Stimulated activated effector memory CD8-positive, alpha-beta T cell treated with anti-CD3 and anti-CD28 coated beads, Interleukin-12 subunit alpha, Interleukin-12 subunit beta, amount 100 ng/mL, for 72 hours (primary cell): ENCODE measurements at places on chromosomes 2 and 18.

GRCh38 chr18:62026586-62026985, 133.8 kb upstream of the RNF152 start:
- DNase-seq, result no peak

DNA sequence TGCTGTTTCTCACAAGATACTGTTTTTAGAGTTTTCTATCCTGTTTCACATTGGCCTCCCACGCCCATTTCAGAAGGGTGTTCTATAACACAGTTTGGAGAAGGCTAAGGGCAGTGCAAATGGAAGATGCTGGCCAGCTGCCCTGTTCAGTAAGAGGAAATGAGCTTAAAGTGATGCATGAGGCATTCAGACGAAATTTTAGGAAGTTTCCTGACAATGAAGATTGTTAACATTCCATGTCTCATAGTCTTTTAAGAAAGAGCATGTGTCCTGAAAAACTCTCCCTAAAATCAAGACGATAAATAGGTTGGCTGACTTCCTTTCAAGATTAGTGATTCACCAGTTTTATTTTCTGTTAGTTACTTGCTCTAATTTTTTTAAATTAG, 484.2 kb upstream of the NRP2 start:
- no peak for DNase-seq

GRCh38 chr18:77223653-77224052, 26.0 kb upstream of the GALR1 start:
- no peak for DNase-seq

GRCh38 chr18:11845654-11846053, 5.6 kb upstream of the CHMP1B start:
- DNase-seq, result no peak

DNA sequence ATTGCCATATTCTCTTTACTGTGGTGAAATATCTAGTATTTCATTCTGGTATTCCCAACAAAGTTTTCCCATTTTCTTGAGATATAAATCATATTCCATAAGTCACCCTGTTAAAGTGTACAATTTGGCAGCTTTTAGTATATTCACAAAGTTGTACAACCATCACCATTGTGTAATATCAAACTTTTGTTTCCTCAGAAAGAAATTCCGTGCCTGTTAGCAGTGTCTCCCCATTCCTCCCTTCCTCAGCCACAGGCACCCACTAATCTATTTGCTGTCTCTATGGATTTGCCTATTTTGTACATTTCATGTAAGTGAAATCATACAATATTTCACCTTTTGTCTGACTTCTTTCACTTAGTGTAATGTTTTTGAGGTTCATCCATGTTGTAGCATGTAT, 19.7 kb downstream of the NCOA1 start:
- no peak for DNase-seq

GRCh38 chr2:96830044-96830562, 13.7 kb downstream of the ANKRD23 start:
- no peak for DNase-seq

GRCh38 chr2:70084973-70085710, 2.1 kb upstream of the PCBP1 start:
- DNase-seq, result no peak

- no peak for DNase-seq
Observed at GRCh38 chr2:46050489-46050888, 246.7 kb upstream of the EPAS1 start.

DNA sequence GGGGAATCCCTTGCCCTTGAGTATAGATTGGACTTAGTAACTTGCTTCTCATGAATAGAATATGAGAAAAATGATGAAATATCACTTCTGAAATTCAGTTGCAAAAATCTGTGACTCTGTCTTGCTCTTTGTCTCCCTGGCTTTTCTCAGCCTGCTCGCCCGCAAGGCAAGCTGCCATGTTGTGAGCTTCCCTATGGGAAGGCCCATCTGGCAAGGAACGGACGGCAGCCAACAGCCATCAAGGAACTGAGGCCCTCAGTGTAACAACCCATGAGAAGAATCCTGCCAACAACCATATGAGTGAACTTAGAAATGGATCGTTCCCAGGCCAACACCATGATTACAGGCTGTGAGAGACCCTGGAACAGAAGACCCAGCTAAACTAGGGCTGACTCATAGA, 58.4 kb upstream of the PGAP1 start:
- no peak for DNase-seq

DNA sequence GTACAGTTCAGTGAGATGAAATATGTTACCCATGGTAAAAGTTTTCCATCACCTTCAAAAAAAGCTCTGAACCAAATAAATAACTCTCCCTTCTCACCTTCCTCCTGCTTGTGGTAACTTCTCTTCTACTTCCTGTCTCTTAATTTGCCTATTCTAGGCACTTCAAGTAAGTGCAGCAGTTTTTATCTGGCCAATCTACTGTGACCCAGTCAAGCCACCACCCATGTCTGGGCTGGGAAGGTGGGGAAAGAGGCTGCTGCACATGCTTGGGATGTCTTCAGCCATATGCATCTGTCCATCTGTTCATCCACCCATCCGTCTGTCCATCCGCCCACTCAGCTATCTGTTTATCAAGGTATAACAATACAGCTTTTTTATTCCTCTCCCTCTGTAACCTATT, 31.6 kb downstream of the ZNF532 start:
- no peak for DNase-seq

DNA sequence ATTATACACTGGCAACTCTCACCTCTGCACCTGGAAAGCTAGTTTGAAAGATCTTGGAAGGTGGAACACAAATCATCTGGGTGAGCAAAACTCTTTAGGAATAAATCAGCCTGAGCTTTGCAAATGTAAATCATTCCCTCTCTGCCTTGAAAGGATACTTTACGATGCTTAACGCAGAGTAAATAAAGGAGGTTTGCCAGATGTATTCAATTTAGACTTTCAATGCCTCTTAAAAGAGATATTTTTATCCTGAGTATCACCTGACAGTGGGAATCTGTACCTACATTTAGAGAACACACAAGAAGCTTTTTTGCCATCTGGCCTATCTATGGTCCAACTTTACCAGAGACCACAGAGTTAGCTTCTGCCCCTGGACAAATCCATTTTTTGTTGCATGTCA, 983.2 kb upstream of the CDH2 start:
- no peak for DNase-seq

DNA sequence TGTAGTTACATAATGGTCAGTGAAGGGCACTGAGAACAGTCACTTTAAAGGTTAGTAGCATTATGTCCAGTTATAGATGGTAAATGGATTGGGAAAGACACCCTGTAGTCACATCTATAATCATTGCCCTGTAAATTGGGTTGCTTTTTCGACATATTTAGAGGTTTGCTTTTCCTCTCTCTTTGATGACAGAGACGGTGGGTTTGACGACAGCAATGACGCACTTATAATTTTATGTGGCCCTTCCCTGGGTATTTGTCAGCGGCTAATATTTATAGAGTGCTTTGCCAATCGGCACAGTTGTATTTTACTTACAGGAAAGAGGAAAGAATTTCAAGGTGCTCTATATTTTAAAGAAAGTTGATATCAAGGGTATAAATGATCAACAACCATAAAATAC, 2.8 kb downstream of the CPS1 start:
- no peak for DNase-seq

- no peak for DNase-seq
Observed at GRCh38 chr2:102442967-102443828, 20.2 kb downstream of the IL18RAP start.

- DNase-seq, result no peak
Observed at GRCh38 chr2:12430407-12431133, 286.2 kb upstream of the TRIB2 start.

DNA sequence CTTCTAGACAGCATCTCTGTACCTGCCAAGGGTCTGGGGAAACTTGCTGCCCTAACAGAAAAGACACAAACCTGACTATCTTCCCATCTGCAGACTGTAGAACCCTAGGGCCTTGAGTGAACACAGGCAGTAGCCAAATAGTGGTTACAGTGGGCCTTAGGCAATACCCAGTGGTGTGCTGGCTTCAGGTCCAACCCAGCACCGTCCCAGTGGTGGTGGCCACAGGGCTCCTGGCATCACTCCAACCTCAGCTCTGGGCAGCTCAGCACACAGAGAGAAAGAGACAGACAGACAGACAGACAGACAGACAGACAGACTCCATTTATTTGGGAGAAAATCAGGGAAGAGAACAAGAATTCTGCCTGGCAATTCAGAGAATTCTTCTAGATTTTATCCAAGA, 29.3 kb upstream of the UPP2 start:
- DNase-seq, result no peak

GRCh38 chr2:175964195-175964594, 37.9 kb downstream of the LNPK start:
- DNase-seq, result no peak

- no peak for DNase-seq
Observed at GRCh38 chr18:25097569-25098056, 254.4 kb downstream of the ZNF521 start.

GRCh38 chr2:197677483-197677882, 2.1 kb upstream of the RFTN2 start:
- DNase-seq, result no peak

DNA sequence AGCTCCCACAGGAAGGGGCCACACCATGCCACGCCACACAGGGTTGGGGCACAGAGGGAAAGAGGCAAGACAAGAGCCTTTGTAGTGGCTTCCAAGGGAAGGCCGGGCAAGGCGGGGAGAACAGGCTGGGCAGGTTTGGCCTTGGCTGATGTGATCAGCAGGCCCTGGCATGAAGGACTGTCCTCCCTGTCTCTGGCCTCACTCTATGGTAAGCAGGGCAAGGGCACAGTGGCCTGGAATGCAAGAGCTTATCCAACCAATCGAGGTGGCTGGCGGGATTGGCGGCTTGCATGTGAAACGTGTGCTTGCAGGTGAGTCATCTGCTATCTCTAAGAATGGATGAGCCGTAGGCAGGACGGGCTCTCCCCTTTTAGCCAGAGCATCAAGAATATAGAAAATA, 6.4 kb upstream of the ATP9B start:
- DNase-seq, result no peak

GRCh38 chr2:98507461-98507860, 62.8 kb downstream of the INPP4A start:
- DNase-seq, result no peak

GRCh38 chr18:35549564-35549963, 32.0 kb upstream of the GALNT1 start:
- DNase-seq, result no peak

GRCh38 chr2:113206251-113206650, 32.5 kb downstream of the PSD4 start:
- DNase-seq, result no peak

GRCh38 chr2:178328037-178328436, 122.9 kb downstream of the PRKRA start:
- no peak for DNase-seq

DNA sequence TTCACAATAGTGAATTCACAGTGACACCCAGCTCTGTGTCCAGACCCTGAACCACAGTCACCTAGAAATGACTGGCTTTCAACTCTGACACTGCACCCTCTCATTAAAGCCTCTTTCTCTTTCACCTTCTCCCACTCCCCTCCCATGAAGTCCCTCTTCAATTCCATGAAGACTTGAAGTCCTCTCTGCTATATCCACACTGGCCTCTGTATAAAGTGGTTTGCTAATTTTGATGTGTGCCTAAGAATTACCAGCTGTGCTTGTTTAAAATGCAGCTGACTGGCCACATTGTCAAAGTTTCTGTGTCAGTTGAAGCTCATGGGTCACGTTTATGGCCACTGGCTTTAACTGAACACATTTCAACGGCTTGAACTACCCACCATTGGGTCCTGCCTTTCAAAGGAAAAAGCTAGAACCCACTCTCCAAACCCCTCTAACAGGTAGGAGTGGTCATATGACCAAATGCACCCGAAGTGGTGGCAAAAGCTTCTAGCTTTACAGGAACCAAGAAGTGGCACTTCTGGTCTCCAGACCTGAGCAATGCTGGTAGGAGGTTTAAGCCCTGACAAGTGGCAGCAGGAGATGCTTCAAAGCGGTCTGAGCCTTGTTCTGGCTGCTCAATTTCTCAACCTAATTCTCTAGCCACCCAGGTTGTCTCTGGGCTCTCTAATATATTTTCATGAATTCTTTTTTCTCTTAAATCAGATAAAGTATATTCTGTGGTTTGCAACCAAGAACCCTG, 34.2 kb downstream of the B4GALT6 start:
- DNase-seq, result no peak

GRCh38 chr2:239770246-239770639, 254.9 kb downstream of the NDUFA10 start:
- DNase-seq, result no peak

- DNase-seq, result no peak
Observed at GRCh38 chr2:108858894-108859293, 72.3 kb downstream of the CCDC138 start.

- DNase-seq, result no peak
Observed at GRCh38 chr18:8780227-8780626, 74.9 kb downstream of the MTCL1 start.

DNA sequence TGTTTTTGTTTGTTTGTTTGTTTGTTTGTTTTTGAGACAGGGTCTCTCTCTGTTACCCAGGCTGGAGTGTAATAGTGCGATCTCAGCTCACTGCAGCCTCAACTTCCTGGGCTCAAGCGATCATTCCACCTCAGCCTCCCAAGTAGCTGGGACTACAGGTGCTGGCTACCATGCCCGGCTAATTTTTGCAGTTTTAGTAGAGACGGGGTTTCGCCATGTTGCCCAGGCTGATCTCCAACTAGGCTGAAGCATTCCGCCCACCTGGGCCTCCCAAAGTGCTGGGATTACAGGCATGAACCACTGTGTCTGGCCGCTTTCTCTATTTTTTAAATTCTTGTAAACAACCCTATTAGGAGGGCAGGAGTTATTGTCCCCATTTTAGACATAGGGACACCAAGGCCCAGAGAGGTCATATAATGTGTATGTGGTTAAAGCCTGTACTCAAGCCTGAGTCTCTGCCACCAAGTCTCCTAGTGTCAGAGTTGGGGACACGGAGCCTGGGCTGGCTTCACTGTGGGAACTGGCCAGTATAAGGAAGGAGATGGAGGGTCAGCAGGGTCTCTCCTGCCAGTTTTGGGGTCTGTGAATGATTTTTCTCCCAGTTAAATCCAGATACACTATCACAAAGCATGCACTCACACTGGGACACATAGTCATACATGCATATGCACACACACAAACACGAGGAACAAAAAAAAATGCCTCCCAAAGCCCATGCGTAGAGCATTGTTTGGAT, 27.5 kb upstream of the MCFD2 start:
- DNase-seq, result no peak

- no peak for DNase-seq
Observed at GRCh38 chr18:66558773-66559172, 45.1 kb downstream of the CDH19 start.

- no peak for DNase-seq
Observed at GRCh38 chr18:8654503-8655451, 45.5 kb downstream of the RAB12 start.

GRCh38 chr2:30947686-30948085, 140.4 kb upstream of the CAPN13 start:
- DNase-seq, result no peak

- DNase-seq, result no peak
Observed at GRCh38 chr2:191869781-191870180, 22.9 kb upstream of the CAVIN2 start.

GRCh38 chr2:111149882-111150455, 29.3 kb downstream of the BCL2L11 start:
- no peak for DNase-seq

GRCh38 chr2:144151851-144152250, 368.1 kb downstream of the ZEB2 start:
- DNase-seq, result no peak

GRCh38 chr18:513826-514530, 13.5 kb upstream of the COLEC12 start:
- DNase-seq, result no peak
